ENCODE measurements at places on chromosomes 7 and 10.

DNA sequence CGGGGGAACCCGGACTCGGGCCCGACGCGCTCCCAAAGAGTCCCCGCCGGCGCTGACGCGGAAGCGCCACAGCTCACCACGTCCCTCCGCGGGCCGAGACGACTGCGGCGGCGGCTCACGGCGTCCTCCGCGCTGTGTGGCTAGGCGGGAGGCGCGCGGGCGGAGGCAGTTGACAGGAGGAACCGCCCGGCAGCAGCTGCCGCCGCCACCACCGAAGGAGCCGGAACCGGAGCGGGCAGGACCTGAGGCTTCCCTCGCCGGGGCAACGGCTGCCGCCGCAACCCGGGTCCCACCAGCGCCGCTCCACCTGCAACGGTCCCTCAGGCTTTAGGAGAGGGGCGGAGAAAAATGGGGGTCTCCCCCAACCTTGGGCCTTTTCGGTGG lies 334 bp downstream of the ZNF800 start:
- DNase-seq: peak; percentile 89

- no peak for DNase-seq
Measured at GRCh38 chr7:107610323-107610722, 30.3 kb downstream of the BCAP29 start.

- no peak for DNase-seq
Measured at GRCh38 chr7:81186691-81187090, 267.8 kb upstream of the SEMA3C start.

GRCh38 chr7:28155964-28156363 lies 24.6 kb downstream of the JAZF1 start:
- no peak for DNase-seq

DNA sequence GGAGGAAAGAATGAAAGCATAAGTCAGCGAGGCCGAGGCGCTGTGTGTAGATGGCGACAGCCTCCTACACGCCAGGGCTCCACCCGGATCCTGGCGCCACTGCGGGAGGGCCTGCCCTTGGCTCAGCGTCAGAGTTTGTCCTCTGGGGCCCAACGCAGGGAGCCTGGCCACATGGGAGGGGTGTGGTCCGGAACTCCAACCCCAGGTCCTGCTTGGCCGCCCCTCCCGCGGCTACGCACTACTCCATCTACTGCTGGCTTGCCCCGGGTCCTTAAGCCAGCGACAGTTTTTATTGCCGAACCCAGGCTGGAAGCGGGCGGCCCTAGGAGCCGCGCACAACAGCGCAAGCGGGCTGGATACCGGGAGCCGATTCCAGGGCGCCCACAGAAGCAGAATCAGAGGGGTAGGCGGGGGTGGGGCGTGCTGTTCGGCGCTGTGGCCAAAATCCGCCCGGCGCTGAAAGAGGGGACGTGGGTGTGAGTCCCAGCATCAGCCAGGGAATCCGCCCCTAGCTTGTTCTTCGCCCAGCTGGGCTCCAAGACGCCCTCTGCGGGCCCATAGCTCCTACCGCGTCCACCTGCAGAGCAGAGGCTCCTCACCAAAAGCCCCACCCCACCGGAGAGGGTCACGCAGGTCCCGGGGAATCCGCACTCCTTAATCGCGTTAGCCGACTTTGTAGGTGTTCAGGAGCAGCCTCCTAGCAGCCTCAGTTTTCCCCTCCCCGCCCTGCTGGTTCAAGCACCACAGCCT lies 4.5 kb downstream of the KAZALD1 start:
- peak; percentile 73 for DNase-seq

- no peak for DNase-seq
Measured at GRCh38 chr7:74013539-74014272, 14.3 kb upstream of the ELN start.

GRCh38 chr7:153604-154003 lies 38.8 kb upstream of the FAM20C start:
- DNase-seq: no peak
